RWPE1 (cell line): ENCODE measurements at places on chromosomes 1 and 21.

GRCh38 chr1:93537924-93538323 is 90.0 kb downstream of the FNBP1L start:
- DNase-seq: no peak

DNA sequence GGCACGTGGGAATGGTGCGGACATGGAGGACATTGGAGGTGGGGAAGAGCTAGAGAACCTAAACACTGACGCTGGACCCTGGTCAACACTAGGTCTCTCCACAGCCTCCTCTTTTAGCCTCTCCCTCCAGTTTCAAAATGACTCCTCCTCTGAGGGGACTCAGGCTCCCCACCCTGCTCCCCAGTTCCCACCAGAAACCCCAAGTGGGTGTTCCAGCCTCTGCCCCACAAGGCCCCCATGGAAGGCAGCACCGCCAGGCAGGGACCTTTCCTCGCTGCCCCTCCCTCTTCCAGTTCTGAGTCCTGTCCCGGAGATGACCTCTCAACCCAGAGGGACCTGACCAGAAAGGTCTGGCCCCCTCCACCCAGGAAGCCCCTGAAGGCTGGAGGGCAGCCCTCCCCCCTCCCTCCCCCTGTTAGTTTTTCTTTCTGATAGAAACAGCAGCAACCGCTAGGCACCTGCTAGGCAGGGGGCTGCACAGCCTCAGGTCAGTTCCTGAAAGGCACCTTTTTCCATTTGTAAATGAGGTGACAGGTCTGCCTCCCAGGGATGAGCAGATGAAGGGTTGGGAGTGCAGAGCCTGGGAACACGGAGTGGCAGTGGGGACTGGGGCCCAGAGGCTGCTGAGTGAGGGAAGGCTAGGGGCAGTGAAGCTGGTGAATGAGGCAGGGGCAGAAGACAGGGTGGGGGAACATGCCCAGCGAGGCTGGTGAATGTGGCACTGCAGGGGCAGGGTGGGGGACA is 9.3 kb upstream of the ITGB2 start:
- DNase-seq: no peak

DNA sequence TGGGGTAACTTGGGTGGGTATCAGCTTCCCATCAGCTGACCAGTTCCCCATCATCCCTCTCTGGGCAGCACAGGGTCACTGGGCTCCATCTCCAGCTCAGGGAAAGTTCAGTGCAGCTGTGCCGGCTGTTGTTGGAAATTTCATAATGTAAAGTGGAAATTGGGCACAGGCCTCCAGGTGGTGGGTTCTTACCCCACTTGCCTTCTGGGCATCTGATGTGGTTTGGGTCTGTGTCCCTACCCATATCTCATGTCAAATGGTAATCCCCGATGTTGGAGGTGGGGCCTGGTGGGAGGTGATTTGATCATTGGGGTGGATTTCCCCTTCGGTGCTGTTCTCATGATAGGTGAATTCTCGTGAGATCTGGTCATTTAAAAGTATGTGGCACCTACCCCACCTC is 59.7 kb upstream of the PSEN2 start:
- DNase-seq: no peak

DNA sequence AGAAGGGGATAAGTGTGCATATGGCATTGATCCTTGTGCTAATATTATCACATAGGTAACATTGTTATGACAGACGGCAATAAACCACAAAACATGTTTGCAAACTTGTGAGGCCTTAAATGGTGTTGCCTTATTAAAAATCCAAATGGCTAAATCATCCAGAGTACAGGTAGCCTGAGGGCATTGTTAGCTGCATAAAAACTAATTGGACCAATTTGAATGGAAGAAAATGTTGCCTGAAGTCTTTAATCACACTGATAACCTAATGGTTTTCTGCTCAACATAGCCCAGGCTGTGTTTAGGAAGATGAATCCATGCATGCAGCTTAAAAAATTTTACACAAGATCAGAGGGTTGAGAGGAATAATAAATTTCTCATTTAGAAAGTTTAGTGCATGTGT is 19.4 kb upstream of the LRRC53 start:
- no peak for DNase-seq

GRCh38 chr1:212040629-212041412 is 5.3 kb downstream of the DTL start:
- no peak for DNase-seq

GRCh38 chr1:193216920-193217319 is 30.5 kb upstream of the B3GALT2 start:
- no peak for DNase-seq

GRCh38 chr1:42586016-42586415 is 72.2 kb upstream of the PPIH start:
- no peak for DNase-seq

DNA sequence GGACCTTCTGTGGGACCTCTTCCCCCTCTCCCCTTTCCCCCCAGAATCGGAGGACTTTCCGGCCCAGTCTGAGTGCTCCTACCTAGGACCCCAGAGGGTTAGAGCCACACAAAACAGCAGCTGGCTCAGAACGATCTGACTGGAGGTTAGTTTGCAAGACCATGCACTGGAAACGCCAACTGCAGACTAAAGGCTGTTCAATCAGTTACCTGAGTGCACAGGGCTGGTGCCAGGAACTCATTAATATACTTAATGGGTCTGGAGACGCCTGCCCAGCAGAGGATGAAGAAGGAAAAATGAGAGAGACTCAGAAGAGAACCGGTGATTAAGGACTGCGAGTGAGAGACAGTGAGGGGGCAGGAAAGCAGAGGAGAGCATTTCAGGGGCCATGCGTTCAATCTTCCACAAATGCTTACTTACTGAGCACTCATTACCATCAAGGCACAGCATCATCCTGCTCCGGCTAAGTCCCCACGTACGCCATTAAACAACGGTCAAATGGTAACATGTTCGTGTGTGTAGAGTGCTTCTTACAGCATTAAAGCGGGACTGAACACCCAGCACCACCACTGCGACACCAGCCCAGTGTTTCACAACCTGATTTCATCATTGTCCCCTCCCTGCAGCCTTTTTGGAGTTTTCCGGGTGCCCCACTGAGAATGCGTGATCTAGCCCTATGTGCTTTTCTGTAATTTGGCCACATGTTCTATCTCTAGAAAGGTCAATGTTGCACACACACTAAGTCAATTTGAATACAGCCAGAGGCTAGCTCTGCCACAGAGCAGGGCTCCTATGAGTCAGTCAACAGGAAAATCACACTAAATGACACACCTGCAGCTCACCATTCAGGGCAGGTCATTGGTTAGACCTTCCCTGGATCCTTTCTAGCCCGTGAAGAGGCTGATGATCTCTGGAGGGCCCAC is 7.6 kb downstream of the ENO1 start:
- peak; percentile 56 for DNase-seq

GRCh38 chr1:181910905-181911304 is 150.6 kb downstream of the ZNF648 start:
- no peak for DNase-seq
